ENCODE measurements at places on chromosomes 4 and X.

- no peak for DNase-seq
Observed at GRCh38 chr4:145347684-145348083, 134.0 kb upstream of the SMAD1 start.

DNA sequence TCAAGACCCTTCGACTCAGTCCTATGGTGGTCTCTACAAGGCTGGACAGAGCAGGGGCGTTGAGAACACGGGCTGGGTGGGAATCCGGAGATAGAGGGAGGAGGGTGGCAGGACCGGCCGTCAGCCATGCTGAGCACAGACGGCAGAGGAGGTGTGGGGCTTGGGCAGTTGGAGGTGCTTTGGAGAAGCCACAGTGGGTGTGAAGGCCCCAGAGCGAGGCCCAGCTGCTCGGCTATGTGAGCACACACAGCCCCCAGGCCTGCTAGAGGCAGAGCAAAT is 4.2 kb downstream of the PDE6B start:
- DNase-seq = no peak

GRCh38 chr4:1939664-1940509 is 68.7 kb downstream of the NSD2 start:
- DNase-seq = no peak

GRCh38 chr4:154574311-154574710 is 11.5 kb downstream of the FGB start:
- no peak for DNase-seq

DNA sequence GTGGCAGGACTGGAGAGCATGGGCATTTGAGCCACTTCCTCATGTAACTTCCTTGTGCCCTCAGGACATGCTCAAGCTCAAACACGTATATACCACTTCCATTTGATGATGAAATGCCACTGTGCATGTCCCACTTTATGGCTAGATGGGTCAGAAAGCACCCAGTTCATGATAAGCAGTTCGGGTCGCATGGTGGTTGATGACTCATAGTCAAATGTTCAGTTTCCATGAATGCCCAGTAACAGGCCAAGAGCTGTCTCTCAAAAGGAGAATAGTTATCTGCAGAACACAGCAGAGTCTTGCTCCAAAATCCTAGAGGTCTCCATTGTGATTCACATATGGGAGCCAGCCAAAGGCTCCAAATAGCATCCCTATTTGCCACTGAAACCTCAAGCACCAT is 48.9 kb upstream of the SPIN3 start:
- DNase-seq = no peak

GRCh38 chr4:54726907-54727306 is 69.2 kb downstream of the KIT start:
- no peak for DNase-seq

DNA sequence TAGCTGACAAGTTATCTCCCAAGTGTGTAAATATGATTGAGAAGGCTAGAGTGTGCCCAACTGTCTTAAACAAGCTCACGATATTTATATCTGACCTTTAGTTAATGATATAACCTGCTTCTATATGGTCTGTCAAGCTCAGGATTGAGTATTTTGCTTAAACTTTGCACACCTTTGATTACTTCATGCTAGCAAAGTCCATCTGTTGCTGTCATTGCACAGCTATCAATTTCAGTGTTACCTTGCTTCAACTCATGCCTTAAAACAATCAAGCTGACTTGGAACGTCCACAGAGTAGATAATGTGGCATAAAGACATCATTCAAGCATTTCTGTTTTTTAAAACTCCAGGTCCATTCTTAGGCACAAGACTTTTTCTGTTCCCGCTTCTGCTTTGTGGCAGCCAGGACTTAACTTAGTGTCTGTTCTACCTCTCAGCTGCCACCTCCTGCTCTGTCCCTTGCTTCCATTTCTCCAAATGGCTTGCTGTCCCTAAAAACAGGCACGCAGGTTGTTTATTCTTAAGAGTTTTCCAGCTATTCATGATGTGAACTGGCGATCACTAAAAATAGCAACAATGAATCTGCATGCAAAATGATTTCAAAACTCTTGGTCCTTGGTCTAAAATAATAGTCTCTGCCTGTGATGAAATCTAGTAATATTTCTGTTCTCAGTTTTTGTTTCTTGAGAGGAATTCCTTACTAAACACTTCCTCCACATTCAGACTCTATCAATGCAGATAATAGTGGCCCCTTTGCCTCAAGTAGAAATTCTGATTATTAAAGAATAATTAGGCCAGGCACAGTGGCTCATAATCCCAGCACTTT is 16.3 kb upstream of the NEIL3 start:
- DNase-seq = no peak

All from KG1 (cell line).